Esophagus muscularis mucosa (tissue), 4 donors: ENCODE measurements at places on chromosomes 5 and 9. TPM values are rescaled to one million over a fixed set of nuclear protein-coding genes. Genes with fewer than 3 reads are reported as not detected.

S100Z gene
- total RNA-seq, result not detected

CTSV gene
- total RNA-seq, result not detected

PCDHGA12 gene
- 11.2 TPM for total RNA-seq

DNA sequence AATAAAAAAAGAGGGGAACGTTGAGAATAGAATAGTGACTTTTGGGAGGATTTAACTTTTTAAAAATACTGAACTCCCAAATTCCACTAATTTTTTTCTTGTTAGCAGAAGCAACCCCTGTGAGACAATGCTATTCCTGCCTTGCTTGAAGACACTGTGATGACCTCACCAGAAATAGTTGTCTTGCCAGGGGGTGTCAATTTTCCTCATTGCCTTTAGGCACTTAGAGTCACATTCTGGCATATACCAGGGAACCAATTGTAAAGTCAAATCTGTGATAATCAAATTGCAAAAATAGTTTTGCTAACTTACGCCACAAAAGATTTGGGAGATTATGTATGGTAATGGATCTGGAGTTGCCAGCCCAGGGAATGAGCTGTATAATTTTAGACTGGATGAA lies 42.8 kb upstream of the RPS23 start:
- H3K4me1 ChIP-seq, result no peaks in the 10 kb centered on the region
- H3K36me3 ChIP-seq, result no peaks in the 10 kb centered on the region
- H3K27me3 ChIP-seq, result no peaks in the 10 kb centered on the region
- DNase-seq, result no peak

DNA sequence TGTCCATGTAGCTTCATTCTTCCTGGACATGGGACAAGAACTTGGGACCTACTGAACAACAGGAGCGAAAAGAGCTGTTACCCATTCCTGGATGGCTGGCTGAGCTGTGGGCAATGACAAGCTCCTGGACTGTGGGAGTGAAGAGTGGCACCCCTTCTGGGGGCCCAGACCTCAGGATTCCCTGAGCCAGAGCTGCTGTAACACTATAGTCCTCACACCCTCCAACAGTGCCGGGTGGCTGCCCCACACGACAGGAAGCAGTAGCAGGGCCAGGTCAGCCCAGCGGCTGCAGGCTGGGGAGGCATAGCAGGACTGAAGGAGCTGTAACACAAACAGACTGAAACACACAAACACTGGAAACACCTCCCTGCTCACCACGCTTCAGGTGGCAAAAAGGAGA lies 169.7 kb upstream of the IRX2 start:
- no peak for DNase-seq
- no peaks in the 10 kb centered on the region for H3K36me3 ChIP-seq
- H3K4me1 ChIP-seq, result no peaks in the 10 kb centered on the region
- H3K4me3 ChIP-seq, result no peak overlapping the region

TOR1A gene
- 37.6 TPM for total RNA-seq

DNA sequence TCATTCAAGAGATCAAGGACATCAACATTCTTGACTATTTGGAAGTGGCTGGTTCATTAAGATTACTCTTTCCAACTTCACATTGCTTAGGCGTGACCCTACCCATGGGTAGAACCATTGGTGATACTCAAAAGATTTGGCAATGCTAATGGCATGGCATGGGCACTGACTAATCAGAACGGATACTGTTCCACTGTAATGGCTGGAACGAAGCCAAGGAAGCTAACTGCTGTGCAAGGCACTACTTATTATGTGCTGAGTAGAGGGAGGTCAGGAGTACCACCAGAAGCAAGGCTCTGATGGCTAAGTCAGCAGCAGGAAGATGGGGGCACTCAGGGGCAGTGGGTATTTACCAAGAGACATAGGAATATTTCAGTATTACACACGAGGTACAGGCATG lies 31.9 kb downstream of the GNA14 start:
- H3K4me3 ChIP-seq, result no peak overlapping the region
- H3K36me3 ChIP-seq, result no peaks in the 10 kb centered on the region
- H3K27ac ChIP-seq, result no peak overlapping the region
- no peaks in the 10 kb centered on the region for H3K27me3 ChIP-seq
- H3K4me1 ChIP-seq, result no peaks in the 10 kb centered on the region

SPATA31D4 gene
- total RNA-seq, result not detected

DNA sequence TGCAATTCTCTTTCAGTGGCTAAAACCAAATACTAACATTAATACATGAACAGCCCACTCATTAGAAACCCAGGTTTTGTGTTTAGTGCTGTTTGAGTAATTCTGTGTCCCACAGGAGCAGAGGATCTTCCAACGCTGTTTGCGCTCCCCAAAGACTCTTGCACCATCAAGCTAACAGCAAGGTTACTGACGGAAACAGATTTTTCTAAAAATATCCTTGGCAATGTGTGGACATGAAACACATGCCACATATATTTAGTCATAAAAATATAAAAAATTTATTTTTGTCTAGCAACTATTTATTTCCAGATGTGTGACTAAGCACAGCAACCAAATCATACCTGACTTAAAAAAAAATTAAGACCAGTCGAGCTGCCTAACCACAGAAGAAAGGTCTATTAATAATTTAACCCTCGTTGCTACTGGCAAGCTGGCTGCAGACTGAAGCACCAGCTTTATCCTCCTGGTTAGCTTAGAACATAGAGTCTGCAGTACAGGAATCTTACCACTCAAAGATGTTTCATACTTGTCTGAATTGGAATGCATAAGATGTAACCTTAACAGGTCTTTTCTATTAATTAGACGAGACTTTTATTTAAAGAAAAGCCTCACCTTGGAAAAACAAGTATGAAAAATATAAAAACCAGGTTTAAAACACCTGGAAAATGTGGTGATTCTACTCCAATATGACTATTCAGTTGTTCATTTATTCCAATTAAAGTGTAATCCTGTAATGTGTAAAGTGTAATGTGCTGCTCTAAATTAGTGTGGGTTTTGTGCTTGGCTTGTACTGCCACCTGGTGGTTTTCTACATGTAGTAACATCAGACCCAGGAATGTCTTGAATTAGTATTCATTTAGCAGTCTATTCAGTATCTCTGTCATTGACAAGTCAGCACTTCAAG lies 272.5 kb downstream of the EPB41L4A start:
- H3K4me3 ChIP-seq, result no peak overlapping the region
- H3K36me3 ChIP-seq, result no peaks in the 10 kb centered on the region
- peak overlapping the region; percentile 60 for H3K27ac ChIP-seq
- H3K4me1 ChIP-seq, result peaks cover 17% of the 10 kb centered on the region

GRCh38 chr5:96114736-96115135 lies 153.1 kb upstream of the ELL2 start:
- DNase-seq, result no peak
- H3K36me3 ChIP-seq, result no peaks in the 10 kb centered on the region
- H3K27ac ChIP-seq, result peak overlapping the region; percentile 61
- H3K4me1 ChIP-seq, result peaks cover 30% of the 10 kb centered on the region

- H3K4me1 ChIP-seq, result peaks cover 21% of the 10 kb centered on the region
- H3K27me3 ChIP-seq, result no peaks in the 10 kb centered on the region
- no peaks in the 10 kb centered on the region for H3K36me3 ChIP-seq
- peak overlapping the region; percentile 95 for H3K27ac ChIP-seq
- DNase-seq, result no peak
Measured at GRCh38 chr5:132294728-132295504, 722 bp downstream of the SLC22A4 start.

ZNF354B gene
- 18.8 TPM for total RNA-seq

- H3K36me3 ChIP-seq, result peaks cover 28% of the 10 kb centered on the region
- no peaks in the 10 kb centered on the region for H3K27me3 ChIP-seq
- H3K4me3 ChIP-seq, result no peak overlapping the region
- H3K27ac ChIP-seq, result no peak overlapping the region
Measured at GRCh38 chr5:154967421-154968024, 26.6 kb downstream of the MRPL22 start.

- DNase-seq, result no peak
- H3K4me3 ChIP-seq, result no peak overlapping the region
- no peak overlapping the region for H3K27ac ChIP-seq
- no peaks in the 10 kb centered on the region for H3K36me3 ChIP-seq
- H3K27me3 ChIP-seq, result no peaks in the 10 kb centered on the region
- no peaks in the 10 kb centered on the region for H3K4me1 ChIP-seq
Measured at GRCh38 chr9:13728917-13729811, 449.7 kb upstream of the MPDZ start.

- H3K4me3 ChIP-seq, result no peak overlapping the region
- no peak for DNase-seq
- no peak overlapping the region for H3K27ac ChIP-seq
Measured at GRCh38 chr5:73599380-73599779, 26.6 kb upstream of the ARHGEF28 start.

- H3K4me1 ChIP-seq, result peaks cover 27% of the 10 kb centered on the region
- DNase-seq, result no peak
- no peak overlapping the region for H3K4me3 ChIP-seq
- no peaks in the 10 kb centered on the region for H3K27me3 ChIP-seq
- H3K27ac ChIP-seq, result peak overlapping the region; percentile 66
Measured at GRCh38 chr5:156640691-156641241, 209.3 kb upstream of the PPP1R2B start.

- peaks cover 11% of the 10 kb centered on the region for H3K4me1 ChIP-seq
- no peak overlapping the region for H3K4me3 ChIP-seq
- no peak overlapping the region for H3K27ac ChIP-seq
- H3K27me3 ChIP-seq, result no peaks in the 10 kb centered on the region
Measured at GRCh38 chr5:40781843-40782409, 16.2 kb downstream of the PRKAA1 start.

KIAA0825 gene
- 3.3 TPM for total RNA-seq

DNA sequence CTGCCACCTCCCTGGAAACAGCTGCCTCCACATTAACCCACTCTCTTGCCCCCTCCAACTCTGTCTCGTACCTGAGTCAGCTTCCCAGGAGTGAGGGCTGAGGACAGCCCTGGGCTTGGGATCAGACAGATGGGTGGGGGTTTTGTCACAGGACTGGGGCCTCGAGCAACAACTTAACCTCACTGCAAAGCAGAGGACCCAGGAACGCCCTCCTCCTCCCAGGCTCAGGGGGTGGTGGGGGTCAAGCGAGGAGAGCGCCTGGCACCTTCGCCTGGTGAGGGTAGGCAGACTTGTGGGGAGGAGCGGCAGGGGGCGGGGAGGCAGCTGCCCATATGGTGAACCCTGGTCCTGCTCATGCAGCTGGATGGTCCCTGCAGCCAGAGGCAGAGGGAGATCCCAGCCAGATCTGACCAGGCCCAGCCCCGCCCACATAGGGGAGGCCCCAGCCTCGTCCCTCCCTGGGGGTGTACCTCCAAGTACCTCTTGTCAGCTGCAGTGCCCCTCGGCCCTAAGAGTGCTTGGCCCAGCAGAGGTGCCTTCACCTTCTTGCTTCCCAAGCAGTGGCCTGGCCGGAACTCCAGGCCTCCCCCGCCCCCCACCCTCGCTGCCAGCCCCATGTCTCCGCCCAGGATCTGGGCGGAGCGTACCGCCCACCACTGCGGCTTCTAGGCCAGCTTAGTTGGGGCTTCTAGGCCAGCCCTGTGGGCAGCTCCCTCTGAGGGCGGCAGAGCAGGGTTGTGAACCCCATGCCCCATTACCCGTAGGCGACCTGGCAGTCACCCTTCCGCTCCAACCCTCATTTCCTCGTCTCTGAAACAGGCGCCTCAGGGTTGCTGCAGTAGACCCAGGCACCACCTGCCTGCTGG lies at the start of gene SARDH:
Gene SARDH, minus strand, starts transcription at position 579 of the 866 bp plus-strand sequence. CDS start 4,179 bp downstream, outside the sequence.
- H3K4me1 ChIP-seq, result peaks cover 18% of the 10 kb centered on the region
- no peaks in the 10 kb centered on the region for H3K36me3 ChIP-seq
- H3K27me3 ChIP-seq, result peaks cover 22% of the 10 kb centered on the region
- H3K4me3 ChIP-seq, result peak within 1 kb of the TSS; percentile 50

DNA sequence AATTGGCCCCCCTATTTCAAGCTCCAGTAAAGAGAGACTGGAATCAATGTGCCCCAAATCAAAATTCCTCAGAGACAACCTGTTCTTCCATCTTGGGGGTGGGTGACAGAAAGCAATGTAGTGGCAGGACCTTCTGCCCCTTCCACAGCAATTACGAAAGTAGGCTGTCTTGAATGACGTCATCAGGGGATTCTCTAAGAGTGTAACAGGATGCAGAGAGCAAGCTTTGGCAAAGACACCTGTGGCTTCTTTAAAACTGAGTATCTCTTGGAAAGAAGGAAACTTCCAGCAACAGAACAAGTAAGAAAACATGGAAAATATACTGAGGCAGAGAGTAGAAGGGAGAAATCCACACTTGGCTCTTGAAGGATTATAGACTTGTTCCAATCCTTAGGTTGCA lies 247.6 kb upstream of the PDE4D start:
- H3K27me3 ChIP-seq, result no peaks in the 10 kb centered on the region
- no peak for DNase-seq
- no peaks in the 10 kb centered on the region for H3K4me1 ChIP-seq
- no peaks in the 10 kb centered on the region for H3K36me3 ChIP-seq
- H3K27ac ChIP-seq, result no peak overlapping the region

GRCh38 chr5:123421773-123422172 lies 1.4 kb downstream of the CEP120 start:
- H3K4me3 ChIP-seq, result peak overlapping the region; percentile 74
- peaks cover 29% of the 10 kb centered on the region for H3K4me1 ChIP-seq
- peak overlapping the region; percentile 90 for H3K27ac ChIP-seq

DNA sequence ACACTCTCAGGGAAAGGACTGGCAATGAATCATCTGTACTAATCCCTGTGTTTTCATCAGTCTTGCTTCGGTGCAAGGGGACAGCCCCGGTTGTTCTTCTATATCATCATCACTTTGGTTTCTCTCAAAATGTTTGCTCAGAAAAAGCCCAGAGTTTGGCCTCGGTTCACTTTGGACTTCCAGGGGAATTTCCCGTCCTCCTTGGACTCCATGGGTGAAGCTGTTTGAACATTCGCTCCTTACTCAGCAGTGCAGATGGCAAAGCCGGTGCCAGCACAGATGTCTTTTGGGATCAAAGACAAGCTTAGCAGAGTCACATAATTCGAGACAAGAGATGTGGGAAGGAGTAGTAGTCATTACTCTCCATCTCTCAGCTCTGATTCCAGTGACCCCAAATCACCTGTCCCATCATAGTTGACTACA lies 69.8 kb upstream of the TNFSF8 start:
- no peaks in the 10 kb centered on the region for H3K36me3 ChIP-seq
- no peaks in the 10 kb centered on the region for H3K27me3 ChIP-seq
- no peak overlapping the region for H3K27ac ChIP-seq
- H3K4me1 ChIP-seq, result peaks cover 4% of the 10 kb centered on the region
- no peak overlapping the region for H3K4me3 ChIP-seq
- no peak for DNase-seq

DNA sequence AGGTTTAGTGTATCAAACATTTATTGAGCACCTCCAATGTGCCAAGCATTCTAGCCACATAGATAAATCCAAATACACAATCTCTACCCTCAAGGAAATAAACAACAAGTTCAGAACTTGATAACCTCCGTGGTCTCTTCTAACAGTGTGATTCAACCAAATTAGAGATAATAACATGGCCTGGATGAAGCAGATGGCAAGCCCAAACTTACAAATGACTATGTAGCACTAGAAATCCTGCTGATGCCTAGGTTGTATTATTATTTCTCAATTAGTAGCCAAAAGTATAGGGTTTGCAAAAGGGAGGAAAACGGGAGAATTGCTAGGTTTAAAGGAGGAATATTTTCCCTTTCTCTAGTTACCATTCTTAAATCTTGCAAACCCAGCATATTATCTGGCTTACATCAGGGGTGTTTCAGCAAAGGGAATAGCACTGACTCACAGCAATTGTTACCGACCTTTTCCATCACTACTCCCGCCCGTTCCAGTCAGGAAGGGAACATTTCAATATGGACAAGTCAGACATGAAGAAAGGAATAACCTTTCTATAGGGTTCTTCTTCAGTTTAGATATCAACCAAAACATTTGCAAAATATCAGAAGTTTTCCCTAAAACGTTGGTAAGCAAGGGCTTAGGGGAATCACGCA lies 2.3 kb downstream of the DPYSL3 start:
- peak overlapping the region; percentile 67 for H3K4me3 ChIP-seq
- H3K4me1 ChIP-seq, result peaks cover 54% of the 10 kb centered on the region
- no peaks in the 10 kb centered on the region for H3K36me3 ChIP-seq
